Omental fat pad (tissue), 4 donors: ENCODE measurements at places on chromosomes 13 and 19. TPM values are rescaled to one million over a fixed set of nuclear protein-coding genes. Genes with fewer than 3 reads are reported as not detected.

GRCh38 chr13:87128036-87128435, 543.1 kb upstream of the SLITRK5 start:
- DNase-seq, result no peak

Gene SMAD9
- total RNA-seq, result 5.9 TPM

- no peak for DNase-seq
Observed at GRCh38 chr19:3359015-3359918, 7.1 kb upstream of the NFIC start.

DNA sequence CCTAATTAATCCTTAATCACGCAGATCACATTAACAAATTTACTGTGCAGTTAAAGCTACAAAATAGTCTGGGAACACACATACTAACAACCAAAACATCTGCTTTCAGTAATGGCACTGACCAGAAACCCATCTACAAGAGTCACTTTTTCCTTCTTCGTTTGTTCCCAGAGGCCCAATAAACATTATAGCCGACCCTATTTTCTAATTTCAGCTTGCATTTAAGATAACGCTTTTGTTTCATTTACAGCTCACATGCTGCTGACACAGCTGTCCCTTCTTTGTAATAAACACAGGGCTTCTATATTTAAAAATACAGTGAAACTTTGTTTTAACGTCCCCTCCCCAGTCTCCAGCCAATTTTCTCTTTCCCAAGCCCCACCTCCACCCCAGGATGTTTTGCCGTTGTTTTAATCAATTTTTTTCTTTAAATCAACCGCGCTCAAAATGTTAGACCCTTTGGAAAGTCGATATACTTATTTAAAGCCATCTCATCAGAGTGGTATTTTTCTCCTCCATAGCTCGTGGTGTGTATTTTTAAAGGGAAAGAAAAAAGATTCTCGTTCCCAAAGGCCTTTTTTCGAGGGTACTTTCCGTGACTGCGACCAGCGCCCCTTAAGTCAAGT, 1.7 kb upstream of the WBP4 start:
- DNase-seq, result no peak

Gene ZNF507
- 12.2 TPM for total RNA-seq

DNA sequence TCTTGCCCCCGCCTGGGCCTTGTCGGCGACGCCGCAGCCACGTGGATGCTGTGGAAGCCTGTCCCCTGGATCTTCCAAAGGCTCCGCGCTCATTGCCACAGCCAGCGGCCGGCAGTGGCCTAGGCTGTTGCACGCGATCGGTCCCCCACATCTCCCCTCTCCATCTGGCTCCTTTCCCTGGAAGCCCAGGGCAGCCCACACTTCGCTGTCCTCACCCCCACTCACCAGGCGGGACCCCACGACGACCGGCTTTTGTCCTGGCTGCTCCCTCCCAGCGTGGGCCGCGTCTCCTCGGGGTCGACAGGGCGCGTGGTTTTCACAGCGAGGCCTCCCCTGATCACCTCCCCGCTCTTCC, 605 bp upstream of the TEX30 start:
- DNase-seq, result no peak

Gene SLITRK5
- 0.65 TPM for total RNA-seq

Gene DMKN
- total RNA-seq, result 40.7 TPM

Gene PALM
- 44.6 TPM for total RNA-seq

DNA sequence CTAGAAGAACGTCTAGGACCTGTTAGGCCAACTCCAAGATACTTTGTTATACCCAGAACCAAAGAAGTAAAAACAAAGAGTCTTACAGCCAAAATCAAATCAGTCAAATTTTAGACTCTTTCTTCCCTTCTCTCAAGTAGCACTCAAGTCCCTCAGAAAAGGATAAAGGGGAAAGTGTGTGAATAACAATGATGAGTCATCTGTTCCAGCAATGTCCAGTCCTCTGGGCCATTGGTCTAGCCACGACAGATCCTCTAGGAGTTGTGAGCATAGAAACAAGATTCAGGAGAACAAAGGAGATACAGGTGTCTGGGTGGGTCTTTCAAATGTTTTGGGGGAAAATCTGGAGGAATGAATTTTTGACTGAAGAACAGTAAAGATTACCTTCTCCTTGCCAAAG, 36.3 kb downstream of the STOML3 start:
- DNase-seq, result no peak

DNA sequence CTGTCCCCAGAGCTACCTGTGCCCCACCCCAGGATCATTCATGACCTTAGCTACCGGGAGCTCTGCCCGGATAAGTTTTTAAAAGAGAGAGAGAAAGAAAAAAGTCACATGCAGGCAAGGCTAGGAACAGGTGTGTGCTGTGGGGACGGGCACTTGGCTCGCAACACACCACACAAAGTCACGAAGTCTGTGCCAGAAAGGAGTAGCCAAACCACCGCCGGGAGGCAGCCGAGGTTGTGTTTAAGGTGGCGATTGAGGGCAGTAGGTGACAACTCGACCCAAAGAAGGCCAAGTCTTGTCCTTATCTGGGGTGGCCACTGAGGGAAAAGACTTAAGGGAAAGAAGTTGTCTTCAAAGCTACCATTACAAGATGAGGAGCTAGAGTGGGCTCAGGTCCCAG, 4.6 kb upstream of the TSHZ3 start:
- no peak for DNase-seq

- no peak for DNase-seq
Observed at GRCh38 chr19:52941941-52942385, 18.7 kb upstream of the ZNF888 start.

Gene ZNF837
- total RNA-seq, result 0.48 TPM

Gene KLF5
- total RNA-seq, result 32.3 TPM

Gene FLT3LG
- total RNA-seq, result 2.3 TPM
